Transverse colon (tissue), 4 donors: ENCODE measurements at places on chromosomes 7 and 10. TPM values are rescaled to one million over a fixed set of nuclear protein-coding genes. Genes with fewer than 3 reads are reported as not detected.

DNA sequence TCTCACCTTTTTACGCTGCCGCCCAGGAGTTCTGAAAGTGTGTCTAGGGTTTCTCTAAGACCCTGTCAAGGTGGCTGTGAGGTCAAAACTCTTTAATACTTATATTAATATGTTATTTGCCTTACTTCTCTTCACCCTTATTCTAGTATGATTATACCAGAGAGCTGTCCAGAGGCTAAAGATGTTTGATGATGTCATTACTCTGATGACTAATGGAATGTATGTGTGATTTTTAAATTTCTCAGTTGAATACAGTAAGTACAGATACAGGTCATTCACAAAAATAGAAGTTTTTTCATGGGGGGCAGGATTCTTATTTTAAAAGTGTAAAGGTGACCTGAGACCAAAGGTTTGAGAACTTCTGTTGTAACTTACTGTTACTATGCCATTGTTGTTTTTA, 150.6 kb upstream of the FOXP2 start:
- no peak for DNase-seq

DNA sequence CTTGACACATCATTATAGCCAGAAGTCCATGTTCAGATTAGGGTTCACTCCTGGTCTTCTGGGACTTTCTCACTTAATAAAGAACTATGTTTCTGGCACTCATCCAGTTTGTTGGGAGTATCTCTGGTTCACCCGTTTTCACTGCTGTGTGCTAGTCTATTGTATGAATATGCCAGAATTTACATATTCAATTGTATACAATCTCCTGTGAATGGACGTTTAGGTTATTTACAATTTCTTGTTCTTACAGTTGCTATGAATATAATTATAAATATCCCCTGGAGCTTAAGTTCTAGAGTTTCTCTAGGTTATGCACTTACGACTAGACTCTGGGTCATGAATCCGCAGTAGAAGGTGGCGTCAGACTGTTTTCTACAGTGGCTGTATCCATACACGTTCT, 20.0 kb upstream of the RBM33 start:
- DNase-seq = no peak

DNA sequence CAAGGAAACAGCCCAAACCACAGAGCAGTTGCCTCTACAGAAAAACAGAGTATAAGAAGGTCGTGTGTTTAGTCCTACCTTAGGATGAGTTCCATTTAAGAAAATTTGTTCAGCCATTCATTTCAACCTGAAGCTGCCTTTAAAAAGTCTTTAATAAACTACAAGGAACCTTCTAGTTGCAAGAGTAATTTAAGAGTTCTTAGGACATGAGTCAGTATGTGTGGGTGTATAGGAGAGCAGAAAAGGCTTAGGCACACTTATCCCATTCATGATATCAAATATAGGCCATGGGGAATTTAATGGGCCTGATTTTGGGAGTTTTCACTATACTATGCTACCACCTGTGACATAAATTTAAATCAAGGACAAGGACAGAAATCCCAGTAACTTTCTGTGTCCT, 496.8 kb downstream of the TFEC start:
- DNase-seq = no peak

- DNase-seq = no peak
These were observed 1404.2 kb upstream of the CELF2 start for GRCh38 chr10:9613338-9614075.

GRCh38 chr7:27213433-27214238, 13.7 kb upstream of the HOXA13 start:
- no peak for DNase-seq

Gene METTL27
- total RNA-seq = 2.6 TPM

Gene SUV39H2
- total RNA-seq = 3.4 TPM

Gene SPDYE2B
- total RNA-seq = not detected
